Pancreas (tissue), 10 donors: ENCODE measurements at places on chromosomes 12 and 14. TPM values are rescaled to one million over a fixed set of nuclear protein-coding genes. Genes with fewer than 3 reads are reported as not detected.

DNA sequence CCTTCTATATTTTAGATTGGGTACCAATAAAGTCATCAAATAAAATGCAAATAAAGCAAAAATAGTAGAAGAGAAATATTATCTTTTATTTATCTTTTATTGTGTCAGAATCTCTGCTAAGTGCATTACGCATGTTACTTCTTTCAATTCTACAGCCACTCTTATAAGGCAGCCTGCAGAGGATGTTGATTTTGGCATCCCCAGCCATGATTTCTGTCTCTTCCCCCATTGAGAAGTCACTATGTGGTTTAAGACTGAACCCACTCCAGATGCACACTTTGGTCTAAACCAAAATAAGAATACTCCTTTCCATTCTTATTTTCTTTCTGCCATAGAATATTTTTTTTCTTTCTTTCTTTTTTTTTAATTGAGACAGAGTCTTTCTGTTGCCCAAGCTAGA lies 56.0 kb upstream of the ACSS3 start:
- no peak overlapping the region for H3K27ac ChIP-seq
- H3K36me3 ChIP-seq, result no peaks in the 10 kb centered on the region
- H3K4me3 ChIP-seq, result no peak overlapping the region
- H3K27me3 ChIP-seq, result no peaks in the 10 kb centered on the region
- DNase-seq, result no peak

DNA sequence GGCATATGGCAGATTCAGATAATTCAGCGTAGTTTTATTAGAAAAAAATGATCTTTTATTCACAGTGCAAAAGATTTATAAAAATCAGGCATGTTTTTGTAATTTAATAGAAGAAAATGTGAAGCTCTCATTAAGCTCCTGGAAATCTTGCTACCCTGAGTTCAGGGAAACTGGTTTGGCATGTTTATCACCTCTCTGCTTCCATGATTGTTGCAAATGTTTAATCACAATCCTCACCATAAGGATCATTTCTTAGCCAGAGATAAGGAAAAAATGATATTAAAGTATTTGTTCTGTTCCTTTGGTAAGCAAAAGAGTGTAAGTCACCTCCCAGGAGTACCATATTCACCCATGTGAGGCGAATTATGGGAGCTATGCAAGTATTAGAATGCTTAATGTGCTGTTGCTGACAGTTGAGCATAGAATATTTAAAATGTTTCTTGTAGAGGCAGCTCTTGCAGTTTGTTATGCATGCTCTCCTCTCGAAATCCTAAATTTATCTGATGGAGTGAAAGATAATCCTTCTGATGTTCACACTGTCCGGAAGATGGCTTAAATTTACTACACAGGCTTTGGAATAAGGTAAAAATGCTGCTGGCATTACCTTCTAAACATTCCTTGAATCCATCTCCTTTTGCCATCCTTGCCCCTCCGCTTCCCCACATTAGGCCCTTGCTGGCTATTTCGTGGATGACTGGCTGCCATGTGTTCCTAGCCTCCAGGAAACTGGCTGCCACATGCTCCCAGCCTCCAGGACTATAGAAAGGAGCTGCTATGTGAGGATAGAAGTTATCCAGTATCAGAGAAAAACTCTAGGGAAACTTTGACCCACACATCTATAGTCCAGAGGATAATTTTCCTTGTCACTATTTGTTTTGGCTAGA lies 115.8 kb upstream of the CCDC198 start:
- no peaks in the 10 kb centered on the region for H3K27me3 ChIP-seq
- H3K36me3 ChIP-seq, result no peaks in the 10 kb centered on the region
- DNase-seq, result no peak
- no peak overlapping the region for H3K27ac ChIP-seq

DNA sequence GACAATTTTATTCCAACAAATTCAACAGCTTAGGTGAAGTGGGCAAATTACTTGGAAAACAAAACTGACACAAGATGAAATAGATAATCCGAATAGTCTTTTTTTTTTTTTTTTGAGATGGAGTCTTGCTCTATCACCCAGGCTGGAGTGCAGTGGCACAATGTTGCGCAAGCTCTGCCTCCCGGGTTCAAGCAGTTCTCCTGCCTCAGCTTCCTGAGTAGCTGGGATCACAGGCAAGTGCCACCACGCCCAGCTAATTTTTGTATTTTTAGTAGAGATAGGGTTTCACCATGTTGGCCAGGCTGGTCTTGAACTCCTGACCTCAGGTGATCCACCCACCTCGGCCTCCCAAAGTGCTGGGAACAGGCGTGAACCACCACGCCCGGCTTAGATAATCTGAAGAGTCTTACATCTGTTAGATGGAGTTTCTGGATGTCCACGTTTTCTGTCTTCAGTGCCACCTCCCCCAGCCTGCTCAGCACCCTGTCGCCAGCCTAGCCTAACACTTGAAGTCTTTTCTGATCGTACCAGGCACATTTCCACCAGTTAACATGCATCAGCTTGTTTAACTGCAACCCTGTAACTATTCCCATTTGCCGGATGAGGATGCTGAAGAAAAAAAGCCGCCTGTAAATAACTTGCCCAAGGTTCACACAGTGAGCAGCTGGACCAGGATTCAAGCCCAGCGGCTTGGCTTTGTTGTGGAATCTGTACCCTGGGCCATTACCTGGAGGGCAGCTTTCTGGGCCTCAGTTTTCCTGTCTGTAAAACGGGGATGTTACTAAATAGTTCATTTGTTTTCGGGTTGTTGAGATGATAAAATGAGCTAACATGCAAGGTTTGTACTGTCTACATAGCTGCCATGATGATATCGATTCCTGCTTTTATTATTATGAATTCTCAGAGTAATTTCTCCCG lies 26.4 kb downstream of the FBRSL1 start:
- no peak overlapping the region for H3K4me3 ChIP-seq
- H3K27me3 ChIP-seq, result no peaks in the 10 kb centered on the region
- peaks cover 42% of the 10 kb centered on the region for H3K4me1 ChIP-seq
- no peaks in the 10 kb centered on the region for H3K36me3 ChIP-seq
- peak overlapping the region; percentile 82 for H3K27ac ChIP-seq

GRCh38 chr12:9736936-9737705 lies 4.2 kb upstream of the CLECL1 start:
- H3K36me3 ChIP-seq, result no peaks in the 10 kb centered on the region
- no peaks in the 10 kb centered on the region for H3K27me3 ChIP-seq
- peaks cover 9% of the 10 kb centered on the region for H3K4me1 ChIP-seq
- DNase-seq, result no peak
- no peak overlapping the region for H3K4me3 ChIP-seq
- H3K27ac ChIP-seq, result peak overlapping the region; percentile 22

GRCh38 chr14:28121512-28122297 lies 644.9 kb upstream of the FOXG1 start:
- DNase-seq, result no peak
- no peaks in the 10 kb centered on the region for H3K4me1 ChIP-seq
- H3K36me3 ChIP-seq, result no peaks in the 10 kb centered on the region
- H3K4me3 ChIP-seq, result no peak overlapping the region
- H3K27ac ChIP-seq, result no peak overlapping the region

DNA sequence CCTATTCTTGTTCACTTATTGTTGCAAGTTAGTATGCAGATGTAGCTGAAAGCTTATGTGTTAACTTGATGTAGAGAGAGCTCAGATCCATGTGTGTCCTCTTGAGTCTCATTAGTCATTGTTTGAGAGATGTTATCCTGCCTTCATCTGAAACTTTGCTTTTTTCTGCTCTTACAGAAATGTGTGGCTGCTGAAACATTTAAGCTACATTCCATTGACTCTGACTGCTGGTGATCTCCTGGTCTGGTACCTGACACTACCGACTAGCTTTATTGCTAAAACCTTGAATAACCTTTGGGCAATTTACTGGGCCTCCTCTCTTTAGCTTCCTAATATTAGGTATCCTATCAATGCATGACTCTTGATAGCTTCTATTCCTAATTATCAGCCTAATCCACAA lies 705.6 kb upstream of the FOXG1 start:
- H3K36me3 ChIP-seq, result no peaks in the 10 kb centered on the region
- H3K4me3 ChIP-seq, result no peak overlapping the region
- H3K4me1 ChIP-seq, result no peaks in the 10 kb centered on the region
- no peak overlapping the region for H3K27ac ChIP-seq
- DNase-seq, result no peak

DNA sequence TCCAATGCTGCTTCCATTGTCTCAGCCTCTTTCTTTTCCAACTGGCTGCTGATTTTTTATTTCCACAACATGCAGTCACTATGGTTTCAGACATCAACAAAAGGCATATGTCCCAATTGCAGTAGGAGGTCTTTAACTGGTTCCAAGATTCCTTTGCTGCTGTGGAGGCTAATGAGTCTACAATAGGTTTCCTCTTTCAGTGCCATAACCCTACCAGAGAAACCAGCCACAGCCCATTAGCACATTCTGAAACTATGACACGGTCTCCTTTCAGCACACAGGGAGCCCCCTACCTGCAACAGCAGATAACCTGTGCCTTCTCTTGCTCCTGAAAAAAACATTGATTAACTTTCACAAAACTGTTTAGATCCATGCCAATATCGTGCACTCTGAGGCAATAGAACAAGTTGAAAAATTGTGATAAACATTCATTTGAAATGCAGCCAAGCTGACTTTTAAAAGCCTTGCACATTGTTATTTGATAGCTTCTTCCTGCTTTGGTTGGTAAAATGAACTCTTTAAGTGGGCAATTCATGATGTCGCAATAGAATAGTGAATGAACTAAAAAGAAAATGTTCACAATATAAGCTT lies 32.4 kb downstream of the PLEKHG7 start:
- H3K27me3 ChIP-seq, result no peaks in the 10 kb centered on the region
- no peak overlapping the region for H3K4me3 ChIP-seq
- no peak overlapping the region for H3K27ac ChIP-seq
- DNase-seq, result no peak
- no peaks in the 10 kb centered on the region for H3K4me1 ChIP-seq

DNA sequence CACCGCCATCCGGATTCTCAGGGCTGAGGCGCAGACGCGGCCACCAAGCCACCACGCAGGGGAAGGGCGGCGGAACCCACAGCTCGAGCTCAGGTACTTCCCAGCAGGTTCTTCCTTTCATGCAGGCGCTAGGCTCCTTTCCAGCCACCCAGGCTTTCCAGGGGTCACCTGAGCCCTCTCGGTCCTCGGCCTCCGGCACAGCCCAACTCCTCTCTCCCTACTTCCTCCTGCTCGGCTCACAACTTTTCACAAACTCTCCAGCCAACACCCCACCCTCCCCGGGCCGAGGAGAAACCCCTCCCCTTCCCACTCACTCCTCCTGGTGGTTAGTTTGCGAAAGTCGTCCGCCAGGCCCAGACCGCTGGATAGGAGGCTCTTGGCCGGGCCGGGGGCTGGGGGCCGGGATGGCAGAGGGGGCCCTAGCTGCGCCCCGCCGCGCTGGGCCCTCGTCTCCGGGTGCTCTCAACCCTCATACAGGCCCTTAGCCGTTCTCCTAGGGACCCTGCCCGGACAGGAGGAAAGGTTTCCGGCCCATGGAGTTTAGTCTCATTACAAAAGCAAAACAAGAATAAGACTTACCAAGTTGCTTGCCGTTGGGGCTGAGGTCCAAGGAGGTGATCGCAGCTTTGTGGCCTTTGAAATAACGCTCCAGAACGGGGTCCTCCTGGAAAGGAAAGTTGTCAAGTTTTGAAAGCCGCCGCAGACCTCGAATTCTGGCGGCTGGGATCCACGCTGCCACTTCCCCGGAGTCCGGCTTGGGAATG lies at the start of gene GALNT4:
TSS of gene GALNT4 (minus strand) at position 256 of the 764 bp plus-strand sequence. CDS start at position 9, 247 bp downstream.
- H3K27me3 ChIP-seq, result no peaks in the 10 kb centered on the region
- DNase-seq, result peak; percentile 93
- no peaks in the 10 kb centered on the region for H3K36me3 ChIP-seq
- peak within 1 kb of the TSS; percentile 85 for H3K27ac ChIP-seq
- peak within 1 kb of the TSS; percentile 99 for H3K4me3 ChIP-seq

DNA sequence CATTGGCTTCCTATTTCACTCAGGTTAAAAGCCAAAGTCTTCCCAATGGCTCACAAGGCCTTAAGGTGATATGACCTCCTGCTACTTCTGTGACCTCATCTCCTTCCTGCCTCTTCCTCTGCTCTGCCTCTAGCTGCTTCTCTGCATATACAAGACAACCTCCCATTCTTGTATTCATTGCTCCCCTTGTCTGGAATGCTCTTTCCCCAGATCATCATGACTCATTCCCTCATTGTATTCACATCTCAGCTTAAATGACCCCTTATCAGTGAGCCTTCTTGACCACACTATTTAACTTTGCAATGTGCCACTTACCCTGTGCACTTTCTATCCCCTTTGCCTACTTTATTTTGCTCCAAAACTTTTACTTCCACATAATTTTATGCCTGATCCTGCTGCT lies 90.2 kb downstream of the PPP1R12A start:
- H3K4me1 ChIP-seq, result no peaks in the 10 kb centered on the region
- H3K4me3 ChIP-seq, result no peak overlapping the region
- H3K27ac ChIP-seq, result no peak overlapping the region
- no peak for DNase-seq
- H3K36me3 ChIP-seq, result no peaks in the 10 kb centered on the region

- no peaks in the 10 kb centered on the region for H3K36me3 ChIP-seq
- no peak for DNase-seq
- peaks cover 10% of the 10 kb centered on the region for H3K4me1 ChIP-seq
- H3K27ac ChIP-seq, result no peak overlapping the region
Observed at GRCh38 chr12:25241167-25242020, 9.3 kb downstream of the KRAS start.

The SIX1 gene
- total RNA-seq, result not detected
